ENCODE measurements at places on chromosomes 5 and 9.

DNA sequence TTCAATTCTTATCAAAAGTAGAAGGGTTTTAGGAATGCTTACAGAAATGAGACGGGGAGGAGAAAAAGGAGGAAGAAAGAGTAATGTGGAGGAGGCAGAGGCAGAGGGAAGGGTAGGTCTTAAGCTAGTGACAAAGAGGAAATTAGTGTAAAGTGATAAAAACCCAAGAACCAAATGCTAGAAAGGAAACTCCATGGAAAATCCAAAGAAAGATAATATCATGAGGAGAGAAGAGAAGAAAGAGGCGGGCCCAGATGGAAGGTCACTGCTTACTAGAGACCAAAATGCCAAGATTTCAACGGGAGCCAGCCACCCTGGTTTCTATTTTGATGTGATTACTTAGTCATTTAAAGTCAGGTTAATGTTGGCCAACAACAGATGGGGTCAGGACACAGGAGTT lies 68.6 kb upstream of the IL12B start:
- DNase-seq, result no peak

DNA sequence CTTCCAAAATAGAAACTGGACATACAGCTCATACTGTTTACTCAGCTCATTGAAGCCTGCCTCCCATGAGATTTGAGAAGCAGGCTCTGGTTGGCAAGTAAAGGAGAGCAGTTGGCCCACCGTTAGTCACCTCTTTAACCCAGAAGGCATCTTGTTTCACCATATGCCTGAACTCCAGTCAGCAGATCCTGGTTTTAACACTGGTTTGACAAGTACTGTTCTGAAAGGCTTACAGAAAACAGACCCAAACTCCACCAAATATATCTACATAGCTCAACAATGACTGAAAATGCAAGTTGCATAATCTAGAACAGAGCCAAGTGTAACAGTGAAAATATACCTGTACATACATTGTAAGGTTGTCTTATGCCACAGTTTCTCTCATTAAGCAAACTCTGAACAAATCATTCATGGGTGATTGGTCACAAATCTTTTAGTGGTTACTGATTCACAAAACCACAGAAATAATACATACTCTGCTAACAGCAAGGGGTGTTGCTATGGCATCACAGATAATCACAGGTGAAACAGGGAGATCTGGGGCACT lies 198.8 kb downstream of the BNC2 start:
- no peak for DNase-seq

- no peak for DNase-seq
Observed at GRCh38 chr9:132062806-132063205, 16.9 kb downstream of the MED27 start.

DNA sequence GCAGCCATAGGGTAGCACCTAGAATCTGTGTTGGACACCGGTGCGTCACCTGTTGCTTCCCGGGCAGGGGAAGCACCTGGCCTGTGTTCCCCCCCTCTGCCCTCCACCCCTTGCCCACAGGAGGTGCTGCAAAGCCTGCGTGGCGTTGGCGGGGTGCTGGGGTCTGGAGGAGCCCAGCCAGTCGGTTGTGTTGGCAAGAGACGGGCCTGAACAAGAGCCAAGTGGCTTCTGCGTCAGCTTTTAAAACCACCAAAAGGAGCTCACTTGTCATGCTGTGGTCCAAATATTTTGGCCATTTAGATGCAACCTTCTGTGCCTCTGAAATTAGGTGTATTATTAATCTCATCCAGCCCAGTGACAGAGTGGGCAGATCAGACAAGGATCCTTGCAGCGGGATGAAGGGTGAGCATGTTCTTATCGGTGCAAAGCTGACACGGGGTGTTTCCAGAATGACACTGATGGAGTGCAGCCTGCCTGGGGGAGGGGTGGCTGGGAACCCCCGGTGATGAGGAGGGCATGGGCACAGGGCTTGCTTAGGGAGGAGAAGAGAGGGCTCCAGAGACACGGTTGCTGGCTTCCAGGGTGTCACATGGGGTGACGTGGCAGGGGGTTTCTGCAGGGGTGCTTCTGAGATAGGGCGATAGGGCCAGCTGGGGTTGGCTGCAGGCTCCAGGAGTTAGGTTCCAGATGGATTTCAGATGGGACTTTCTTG lies 9.7 kb upstream of the RXRA start:
- no peak for DNase-seq

DNA sequence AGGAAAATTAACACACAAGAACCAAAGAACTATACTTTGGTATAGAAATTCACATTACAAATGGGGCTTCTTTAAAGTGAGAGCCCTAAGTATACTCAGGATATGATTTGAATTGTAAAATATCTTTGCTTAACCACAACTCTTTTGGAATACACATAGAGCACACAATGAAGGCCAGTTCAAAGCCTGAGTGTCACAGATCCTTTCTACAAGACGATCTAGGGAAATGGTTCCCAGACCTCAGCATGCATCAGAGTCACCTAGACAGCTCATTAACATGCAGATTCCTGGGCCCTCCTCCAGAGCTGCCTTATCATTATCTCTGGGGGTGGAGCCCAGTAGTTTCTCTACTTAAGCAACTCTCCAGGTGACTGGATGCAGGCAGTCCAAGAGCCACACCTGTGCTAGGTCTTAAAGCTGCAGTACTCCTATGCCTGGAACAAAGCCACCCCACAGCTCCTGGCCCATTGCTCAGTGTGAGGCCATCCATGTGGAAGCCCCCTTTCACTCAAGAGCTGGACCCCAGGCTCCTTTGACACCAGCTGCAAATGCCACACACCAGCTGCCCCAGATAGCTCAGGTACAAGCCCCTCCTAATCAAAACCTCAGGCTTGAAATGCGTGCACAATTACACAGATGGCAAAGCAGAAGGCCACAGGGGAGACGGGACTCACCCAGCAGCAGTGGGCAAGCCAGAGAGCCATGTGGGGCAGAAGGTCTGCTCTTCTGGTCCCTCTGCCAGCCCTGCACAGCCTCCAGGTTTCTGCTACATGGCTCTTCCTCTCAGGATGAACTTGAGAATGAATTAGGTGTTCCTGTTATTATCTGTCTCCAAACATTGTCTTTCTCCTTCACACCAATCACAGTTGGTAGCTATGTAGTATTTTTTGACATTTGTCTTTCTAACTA lies 106.1 kb downstream of the SH3TC2 start:
- DNase-seq, result no peak

- DNase-seq, result no peak
Observed at GRCh38 chr9:25117791-25118190, 560.5 kb downstream of the TUSC1 start.

- no peak for DNase-seq
Observed at GRCh38 chr9:14453286-14453685, 139.3 kb upstream of the NFIB start.

DNA sequence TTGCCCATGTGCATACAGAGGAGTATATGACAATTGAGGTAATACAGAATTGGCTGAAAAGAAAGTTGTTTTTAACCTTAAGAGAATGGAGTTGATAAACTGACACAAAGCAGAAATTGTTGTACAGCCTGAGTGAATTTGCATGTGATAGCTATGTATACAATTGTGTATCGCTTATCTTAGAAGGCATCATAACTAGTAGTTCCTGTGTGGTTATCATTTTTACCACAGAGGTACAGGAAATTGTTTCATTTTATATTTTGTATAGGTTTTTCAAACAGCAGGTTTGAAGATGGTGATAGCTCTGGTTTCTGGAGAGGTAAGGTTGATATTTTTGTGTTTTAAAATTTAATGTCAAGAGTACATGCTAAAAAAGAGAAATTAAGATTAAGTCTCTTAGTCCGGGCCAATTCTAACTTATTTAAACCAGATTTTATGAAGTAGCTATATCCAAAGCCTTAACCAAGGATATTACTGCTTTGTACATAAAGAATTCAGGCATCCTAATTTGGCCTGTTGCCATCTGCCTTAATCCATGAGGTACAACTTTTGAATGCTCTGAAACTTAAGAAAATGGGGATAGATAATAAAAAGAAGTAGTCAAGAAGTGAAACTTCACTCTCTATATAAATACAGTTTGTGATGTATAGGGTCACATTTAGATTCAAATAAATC lies 26.0 kb downstream of the DDX4 start:
- no peak for DNase-seq

DNA sequence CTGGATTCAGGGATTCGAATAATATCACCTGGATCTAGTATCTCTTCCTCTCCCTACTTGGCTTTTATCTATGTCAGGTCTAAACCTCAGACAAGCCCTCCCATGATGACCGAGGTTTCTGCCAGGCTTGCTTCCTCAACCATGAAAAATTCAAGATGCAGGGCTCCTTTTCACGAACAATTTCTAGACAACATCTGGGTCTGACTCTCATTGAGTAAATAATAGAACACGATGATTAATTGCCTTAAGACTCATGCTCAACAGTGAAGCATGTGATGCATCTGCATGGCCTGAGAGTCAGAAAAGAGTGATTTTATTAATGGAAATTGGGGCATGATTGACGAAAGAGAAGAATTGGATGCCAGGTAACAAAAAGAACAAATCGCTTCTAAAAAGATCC lies 277.2 kb upstream of the ZNF608 start:
- DNase-seq, result no peak

DNA sequence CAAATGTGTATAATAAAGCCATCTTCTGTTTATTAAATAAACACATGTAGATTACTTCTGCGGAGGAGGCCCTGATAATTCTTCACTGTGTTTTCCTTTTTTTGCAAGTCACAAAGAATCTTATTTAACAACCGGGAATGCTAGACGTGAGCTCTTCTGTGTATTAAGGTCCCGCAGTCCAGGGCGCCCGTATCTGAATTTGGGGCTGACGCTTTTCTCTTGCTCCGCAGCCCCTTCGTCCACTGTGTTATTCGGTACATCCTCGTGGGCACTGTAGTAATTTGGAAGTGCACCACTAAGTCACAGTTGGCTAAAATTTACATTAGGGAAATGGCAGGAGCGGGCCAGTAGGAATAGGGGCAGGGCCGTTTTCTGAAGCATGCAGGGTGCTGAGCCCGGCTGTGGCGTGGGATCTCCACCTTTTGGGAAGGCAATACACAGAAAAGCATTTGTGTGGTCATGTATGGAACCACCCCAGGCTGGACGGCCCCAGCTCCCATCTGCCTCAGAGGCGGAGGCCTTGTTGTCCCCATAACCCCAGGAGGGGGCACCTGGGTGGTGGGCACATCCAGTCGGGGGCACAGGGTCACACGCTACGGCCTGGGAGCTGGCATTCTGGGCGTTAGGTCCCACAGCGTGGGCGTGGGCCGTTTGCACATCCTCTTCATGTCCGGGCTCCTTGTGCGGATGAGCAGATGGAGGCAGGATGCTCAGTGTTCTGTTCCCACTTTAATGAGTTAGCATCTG lies 258.7 kb upstream of the IRX4 start:
- no peak for DNase-seq

- DNase-seq, result no peak
Observed at GRCh38 chr9:89808756-89809181, 204.0 kb downstream of the GADD45G start.

GRCh38 chr5:74919487-74919886 lies 53.3 kb upstream of the FAM169A start:
- no peak for DNase-seq

DNA sequence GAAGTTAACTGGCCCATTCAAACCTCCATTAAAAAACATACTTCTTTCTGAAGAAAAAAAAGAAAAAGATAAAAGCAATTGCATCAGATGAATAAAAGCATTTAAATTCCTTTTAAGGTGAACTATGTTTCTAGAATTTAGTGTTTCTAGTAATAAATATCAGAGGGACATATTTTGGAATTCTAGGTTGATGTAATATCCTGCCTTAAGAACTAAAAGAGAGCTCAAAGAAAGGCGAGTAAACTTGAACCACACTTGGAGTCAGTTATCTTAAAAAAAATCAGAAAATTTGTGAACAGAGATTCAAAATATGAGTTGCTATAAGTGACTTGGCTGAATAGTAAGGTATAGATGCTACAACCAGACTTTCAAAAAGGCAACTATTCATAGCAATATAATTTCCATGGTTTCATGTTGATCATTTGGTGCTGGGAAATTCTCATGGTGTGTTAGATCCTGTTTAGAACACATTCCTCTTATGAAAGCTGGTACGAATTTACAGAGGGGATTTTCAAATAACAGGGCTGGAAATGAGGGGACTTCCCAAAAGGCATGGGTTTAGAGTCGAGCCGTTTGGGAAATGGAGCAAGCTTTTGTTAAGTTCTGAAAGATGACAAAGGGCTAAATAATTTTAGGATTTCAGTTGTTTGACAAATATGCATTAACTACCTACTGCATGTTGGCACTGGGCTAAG lies 37.6 kb upstream of the RAI14 start:
- no peak for DNase-seq

GRCh38 chr5:150141544-150142184 lies 14.0 kb downstream of the PDGFRB start:
- no peak for DNase-seq

- DNase-seq, result no peak
Observed at GRCh38 chr5:15722305-15722704, 222.3 kb downstream of the FBXL7 start.

- peak; percentile 85 for DNase-seq
Observed at GRCh38 chr9:137236238-137236935, 4.7 kb upstream of the TUBB4B start.

GRCh38 chr5:134281081-134281480 lies 55.2 kb upstream of the PPP2CA start:
- no peak for DNase-seq

- no peak for DNase-seq
Observed at GRCh38 chr9:36603006-36603405, 30.3 kb downstream of the MELK start.

DNA sequence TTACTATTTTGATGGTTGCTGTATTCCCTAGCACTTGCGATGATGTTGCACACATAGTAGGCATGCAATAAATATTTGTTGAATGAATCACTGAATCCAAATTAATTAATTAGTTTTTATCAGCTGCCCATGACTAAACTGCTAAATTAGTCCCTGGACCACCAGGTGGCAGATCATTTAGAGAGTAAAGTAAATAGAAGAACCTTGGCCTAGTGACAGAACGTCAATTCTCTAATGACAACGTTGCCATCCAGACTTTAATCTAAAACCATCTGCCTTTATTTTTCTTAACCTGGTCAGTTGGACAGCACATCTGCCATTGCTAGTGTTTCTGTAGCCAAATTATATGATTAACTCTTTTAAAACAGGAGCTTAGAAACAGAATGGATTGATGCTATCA lies 457.5 kb downstream of the KIF4B start:
- DNase-seq, result no peak

DNA sequence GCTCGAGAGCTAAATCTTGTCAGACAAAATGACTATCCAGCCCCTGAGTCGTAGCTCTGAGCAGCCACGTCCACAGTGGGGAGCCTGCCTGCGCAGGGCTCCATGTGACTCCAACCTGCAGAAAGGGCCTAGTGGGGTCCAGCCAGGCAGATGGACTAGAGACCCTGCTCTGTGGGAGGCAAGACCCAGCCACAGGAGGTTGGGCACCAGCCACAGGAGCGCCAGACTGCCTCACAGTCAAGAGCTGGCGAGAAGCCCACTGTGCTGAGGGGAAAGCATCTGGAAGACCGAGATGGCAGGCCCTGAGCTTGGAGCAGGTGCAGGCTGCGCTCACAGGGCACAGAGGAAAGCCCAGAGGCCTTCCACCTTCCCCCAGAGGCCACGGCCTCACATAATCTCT lies 61.4 kb downstream of the C5orf15 start:
- DNase-seq, result no peak

DNA sequence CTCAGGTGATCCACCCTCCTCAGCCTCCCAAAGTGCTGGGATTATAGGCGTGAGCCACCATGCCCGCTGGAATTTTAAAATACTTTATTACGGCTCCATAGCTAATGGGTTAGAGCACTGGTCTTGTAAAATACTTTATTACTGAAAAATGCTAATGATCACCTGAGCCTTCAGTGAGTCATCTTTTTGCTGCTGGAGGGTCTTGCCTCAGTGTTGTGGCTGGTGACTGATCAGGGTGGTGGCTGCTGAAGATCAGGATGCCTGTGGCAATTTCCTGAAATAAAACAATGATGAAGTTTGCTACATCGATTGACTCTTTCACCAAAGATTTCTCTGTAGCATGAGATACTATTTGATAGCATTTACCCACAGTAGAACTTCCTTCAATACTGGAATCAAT lies 26.0 kb upstream of the GNE start:
- no peak for DNase-seq

Data from stimulated activated CD8-positive, alpha-beta memory T cell treated with anti-CD3 and anti-CD28 coated beads, Interleukin-4, amount 100 ng/mL, for 1 hour (primary cell).